ENCODE measurements at places on chromosomes 4 and X.

- no peak for DNase-seq
Observed at GRCh38 chr4:185624259-185624589, 88.9 kb upstream of the PDLIM3 start.

DNA sequence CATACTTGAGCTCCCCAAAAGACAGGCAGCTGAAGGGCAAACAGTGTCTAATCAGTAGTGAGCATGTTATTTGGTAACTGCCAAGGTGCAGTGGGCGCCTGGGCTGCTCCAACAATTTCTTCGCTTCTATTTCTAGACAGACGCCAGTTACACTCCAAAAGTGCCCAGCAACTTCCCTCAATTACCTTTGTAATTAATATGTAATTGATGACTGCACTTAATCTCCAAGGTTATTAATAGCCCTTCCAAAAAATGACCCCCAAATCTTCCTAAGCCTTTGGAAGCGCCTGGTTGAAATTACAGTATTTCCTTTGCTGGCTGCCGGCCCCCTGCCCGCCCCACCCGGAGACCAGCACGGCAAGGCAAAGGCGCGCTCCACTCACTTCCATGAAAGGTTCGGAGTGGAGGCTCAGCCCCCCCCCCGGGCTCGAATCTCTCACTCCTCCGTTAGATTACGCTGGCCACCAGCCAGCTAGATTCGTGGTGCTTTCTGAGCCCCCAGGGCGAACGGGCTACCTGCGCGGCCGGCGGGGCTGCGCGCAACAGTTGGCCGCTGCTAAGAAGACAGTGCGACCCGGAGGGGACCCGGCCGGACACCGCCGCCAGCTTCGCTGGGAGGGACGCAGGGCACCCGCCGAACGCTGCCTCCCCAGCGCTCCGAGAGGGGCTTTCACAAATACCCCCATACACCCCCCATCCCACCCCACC is 1.9 kb downstream of the GPC4 start:
- DNase-seq, result no peak

GRCh38 chrX:13533726-13534125 is 35.7 kb upstream of the EGFL6 start:
- DNase-seq, result no peak

DNA sequence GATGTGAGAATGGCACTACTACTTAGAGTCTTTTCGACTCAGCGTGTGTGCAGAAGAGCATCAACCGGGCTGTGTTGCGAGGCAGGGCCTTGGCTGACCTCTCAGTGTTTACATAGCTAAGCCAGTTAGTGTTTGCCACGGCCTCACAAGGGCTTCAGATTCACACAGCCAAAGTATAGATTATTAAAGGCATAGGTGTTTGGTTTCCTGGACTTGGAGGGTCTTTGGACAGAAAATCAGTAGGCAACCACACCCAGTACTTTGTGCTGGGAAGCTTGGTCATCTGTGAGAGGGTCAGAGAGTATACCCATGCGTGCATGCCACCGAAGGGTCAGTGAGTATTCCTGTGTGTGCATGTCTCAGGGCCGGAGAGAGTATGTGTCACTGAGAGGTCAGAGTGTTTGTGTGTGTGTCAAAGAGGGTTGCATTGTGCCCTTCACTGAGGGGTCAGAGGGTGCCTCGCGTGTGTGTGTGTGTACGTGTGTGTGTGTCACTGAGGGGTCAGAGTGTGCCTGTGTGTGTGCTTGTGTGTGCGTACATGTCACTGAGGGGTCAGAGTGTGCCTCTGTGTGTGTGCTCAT is 69.7 kb upstream of the MSANTD1 start:
- no peak for DNase-seq

- no peak for DNase-seq
Observed at GRCh38 chr4:79996851-79997250, 76.2 kb downstream of the ANTXR2 start.

DNA sequence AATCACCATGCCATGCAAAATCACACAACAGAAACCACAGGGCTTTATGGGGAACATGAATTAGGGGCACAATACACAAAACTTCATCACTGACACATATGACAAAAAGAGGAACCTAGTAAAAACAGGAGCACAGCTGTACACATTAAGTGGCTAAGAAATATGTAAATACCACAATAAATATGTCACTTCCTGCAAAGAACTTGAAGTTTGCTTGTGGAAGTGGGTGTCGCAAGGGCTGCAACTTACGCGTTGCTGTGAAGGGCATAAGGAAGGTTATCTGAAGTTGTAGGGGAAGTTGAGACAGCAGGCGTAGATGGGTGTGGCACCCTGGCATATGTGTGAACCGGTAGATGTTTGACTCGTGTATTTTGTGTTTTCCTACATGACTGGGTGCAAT is 42.4 kb downstream of the CLCN4 start:
- DNase-seq, result peak; percentile 27

GRCh38 chr4:53421791-53422190 is 44.4 kb downstream of the FIP1L1 start:
- DNase-seq, result no peak

- no peak for DNase-seq
Observed at GRCh38 chr4:53267026-53267425, 98.8 kb downstream of the SCFD2 start.

DNA sequence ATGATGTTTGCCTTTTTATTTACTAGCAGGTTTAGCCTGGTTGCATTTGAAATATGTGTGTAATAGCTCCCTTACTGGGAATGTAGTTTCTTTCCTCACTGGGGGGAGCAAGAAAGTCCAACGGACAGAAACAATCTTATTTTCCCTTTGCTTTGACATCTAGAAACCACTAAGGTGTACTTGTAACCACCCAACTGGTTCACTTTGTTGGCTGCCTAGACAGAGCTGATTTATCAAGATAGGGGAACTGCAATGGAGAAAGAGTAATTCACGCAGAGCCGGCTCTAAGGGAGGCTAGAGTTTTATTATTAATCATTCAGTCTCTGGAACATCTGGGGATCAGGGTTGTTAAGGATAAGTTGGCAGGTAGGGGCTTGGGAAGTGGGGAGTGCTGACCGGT is 30.3 kb downstream of the XG start:
- DNase-seq, result no peak

DNA sequence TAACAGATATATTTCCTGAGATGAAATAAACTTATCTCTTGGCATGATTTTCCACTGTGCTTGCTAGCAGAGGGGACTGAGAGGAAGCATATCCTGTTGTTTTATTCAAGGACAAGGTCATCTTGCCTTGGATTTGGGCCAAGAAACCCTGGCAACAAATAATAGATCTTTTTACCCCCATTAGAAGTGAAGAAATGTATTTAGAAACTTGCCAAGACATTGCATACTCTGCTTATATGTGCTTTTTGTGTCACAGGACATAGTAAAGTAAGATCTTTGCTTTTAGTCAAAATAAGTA is 170.2 kb downstream of the RAPGEF2 start:
- DNase-seq, result no peak

GRCh38 chr4:186134257-186134656 is 29.8 kb downstream of the FAM149A start:
- no peak for DNase-seq

- no peak for DNase-seq
Observed at GRCh38 chrX:154116426-154117211, 19.1 kb upstream of the MECP2 start.

DNA sequence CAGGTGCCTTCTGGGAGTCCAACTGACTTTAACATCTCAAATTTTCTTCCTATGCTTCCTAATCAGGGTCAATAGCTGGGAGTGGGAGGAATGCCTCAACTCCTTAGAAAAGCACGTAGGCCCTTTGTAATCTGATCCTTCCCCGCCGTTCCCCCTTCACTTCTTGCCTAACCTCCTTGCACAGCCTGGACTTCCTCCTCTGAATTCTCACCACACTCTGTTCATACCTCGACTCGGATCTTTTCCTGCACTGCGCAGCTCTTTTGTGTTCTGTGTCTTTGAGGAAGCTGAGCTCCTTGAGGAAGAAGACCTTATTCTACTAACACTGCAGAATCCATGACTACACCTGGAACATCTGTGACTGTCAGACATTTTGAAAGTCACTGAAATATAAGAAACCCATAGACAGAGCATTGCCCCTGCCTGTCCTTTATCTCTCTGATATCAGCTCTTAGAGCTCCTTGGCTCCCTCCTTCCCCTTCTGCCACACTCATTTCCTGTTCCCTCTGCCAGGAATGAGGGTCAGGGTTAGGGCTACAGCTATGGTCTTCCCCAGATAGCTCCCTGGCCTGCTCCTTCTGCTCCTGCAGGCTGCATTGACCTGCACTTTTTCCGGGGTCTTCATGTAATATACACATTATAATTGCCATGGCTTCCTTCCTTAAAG is 140.2 kb upstream of the LDB2 start:
- no peak for DNase-seq

GRCh38 chr4:96016634-96017299 is 176.9 kb downstream of the PDHA2 start:
- DNase-seq, result no peak

- no peak for DNase-seq
Observed at GRCh38 chrX:76920607-76921006, 493.1 kb downstream of the MAGEE1 start.

GRCh38 chr4:161828061-161828460 is 335.7 kb downstream of the FSTL5 start:
- no peak for DNase-seq

- no peak for DNase-seq
Observed at GRCh38 chr4:34619531-34620162, 1624.7 kb downstream of the ARAP2 start.

- no peak for DNase-seq
Observed at GRCh38 chr4:82373486-82373815, 340 bp downstream of the HNRNPD start.

GRCh38 chr4:173490817-173491528 is 39.1 kb downstream of the HAND2 start:
- no peak for DNase-seq

DNA sequence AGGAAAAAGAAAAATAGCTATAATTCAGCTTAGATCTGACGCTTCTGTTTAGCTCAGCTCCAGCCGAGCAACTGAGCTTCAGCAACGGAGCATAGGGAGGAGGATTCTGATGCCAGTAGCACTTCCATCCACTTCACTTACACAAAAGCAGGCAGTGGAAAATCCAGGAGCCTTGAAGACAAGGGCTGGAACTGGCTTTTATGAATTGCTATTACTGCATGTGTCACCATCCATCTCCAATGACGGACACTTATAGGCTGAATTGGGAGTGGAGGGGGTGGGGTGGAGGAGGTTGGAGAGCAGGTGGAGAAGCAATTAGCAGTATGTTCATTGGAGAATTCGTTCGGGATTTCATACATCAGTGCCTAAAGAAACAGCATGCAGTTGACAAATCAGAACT is 15.6 kb downstream of the ENOX2 start:
- DNase-seq, result no peak

DNA sequence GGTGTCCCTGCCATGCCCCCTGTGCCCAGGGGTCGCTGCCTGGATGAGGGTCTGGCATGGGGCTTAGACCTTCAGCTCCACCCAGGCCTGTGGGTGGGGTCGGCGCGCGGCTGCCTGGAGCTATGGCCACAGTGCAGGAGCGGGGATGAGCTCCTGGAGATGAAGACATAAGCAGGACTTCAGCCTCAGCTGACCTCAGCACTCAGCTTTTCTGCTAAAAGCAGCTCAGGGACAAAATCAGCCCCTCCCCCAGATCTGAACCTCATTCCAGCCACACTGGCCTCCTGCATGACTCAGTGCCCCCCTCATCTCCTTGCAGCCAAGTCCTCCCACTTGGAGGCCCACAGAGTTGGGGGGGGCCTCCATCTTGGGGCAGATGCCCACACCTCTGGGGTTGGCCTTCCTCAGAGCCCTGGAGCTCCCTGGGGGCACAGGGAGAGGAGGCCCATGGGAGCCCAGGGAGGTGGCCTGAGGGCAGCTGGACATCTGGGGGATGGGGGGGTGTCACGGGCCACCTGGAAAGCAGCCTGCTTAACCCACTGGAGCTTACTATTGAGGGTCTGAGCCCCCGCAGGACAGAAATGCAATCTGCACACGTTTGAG is 19.4 kb upstream of the CPLX1 start:
- no peak for DNase-seq

GRCh38 chr4:101791182-101791558 is 640 bp downstream of the BANK1 start:
- DNase-seq, result no peak

DNA sequence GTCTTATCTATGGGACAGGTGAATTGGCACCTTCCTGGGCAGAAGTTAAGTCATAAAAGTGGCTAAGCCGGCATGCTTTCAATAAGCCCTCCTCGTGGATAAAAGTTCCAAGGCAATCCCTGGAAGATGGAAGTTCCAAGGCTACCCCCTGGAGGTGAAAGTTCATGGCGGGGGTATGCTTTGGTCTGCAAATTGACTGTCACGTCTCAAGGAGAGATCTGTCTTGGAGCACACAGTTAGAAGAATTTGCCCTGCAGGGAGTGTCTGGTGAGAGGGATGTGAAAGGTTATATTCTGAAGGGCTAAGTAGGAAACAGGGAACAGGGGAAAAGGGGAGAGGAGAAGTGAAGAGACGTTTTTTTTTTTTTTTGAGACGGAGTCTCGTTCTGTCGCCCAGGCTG is 26.2 kb upstream of the GPR173 start:
- no peak for DNase-seq

DNA sequence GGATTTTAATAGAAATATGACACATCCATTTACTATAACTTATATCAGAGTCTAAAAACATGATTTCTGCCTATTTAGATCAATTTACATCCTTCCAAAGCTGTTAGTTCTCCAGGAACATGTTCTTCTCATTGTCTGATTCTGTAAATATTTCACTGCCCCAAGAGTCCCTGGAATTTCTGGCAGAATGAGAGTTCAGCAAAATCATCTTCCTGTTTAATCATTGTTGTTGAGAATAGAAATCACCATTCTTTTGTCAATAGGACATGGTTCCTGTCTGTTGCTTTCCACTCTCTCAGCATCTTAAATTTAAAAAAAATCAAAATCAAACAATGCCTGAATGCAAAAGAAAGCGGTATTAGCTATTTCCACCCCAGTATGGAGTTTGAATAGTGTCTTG is 172.8 kb upstream of the FRMPD4 start:
- no peak for DNase-seq

DNA sequence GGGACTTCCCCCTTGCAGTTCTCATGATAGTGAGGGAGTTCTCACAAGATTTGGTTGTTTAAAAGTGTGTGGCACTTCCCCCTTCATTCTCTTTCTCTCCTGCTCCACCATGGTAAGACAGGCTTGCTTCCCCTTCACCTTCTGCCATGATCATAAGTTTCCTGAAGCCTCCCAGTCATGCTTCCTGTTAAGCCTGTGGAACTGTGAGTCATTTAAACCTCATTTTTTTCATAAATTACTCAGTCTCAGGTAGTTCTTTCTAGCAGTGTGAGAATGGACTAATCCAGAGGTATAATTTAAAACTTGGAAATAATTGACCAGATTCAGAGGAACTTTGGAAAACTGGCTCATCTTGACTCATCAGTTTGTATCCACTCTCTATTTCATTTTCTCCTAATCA is 129.0 kb downstream of the TMEM47 start:
- DNase-seq, result no peak

- no peak for DNase-seq
Observed at GRCh38 chr4:57018980-57019379, 40.3 kb downstream of the POLR2B start.

- no peak for DNase-seq
Observed at GRCh38 chrX:75107863-75108509, 48.1 kb downstream of the ABCB7 start.

DNA sequence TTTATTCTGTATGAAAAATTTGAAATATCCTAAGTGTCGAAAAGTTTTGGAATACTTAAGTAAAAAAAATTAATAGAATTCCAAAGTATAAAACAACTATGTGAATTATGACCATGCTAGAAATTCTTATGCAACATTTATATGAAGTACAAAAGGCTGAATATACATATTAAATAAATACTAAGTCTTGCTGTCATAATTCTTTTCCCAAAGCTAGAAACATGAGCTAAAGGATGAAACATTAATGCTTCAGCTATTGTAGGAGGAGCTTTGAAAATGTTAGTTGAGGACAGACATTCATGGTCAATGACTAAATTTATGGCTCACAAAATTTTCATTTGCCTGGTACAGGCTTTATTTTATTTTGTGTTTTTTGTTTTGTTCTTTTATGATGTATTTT is 207.3 kb downstream of the GABRB1 start:
- DNase-seq, result no peak

All from T-cell (primary cell).